ENCODE measurements at places on chromosomes 7 and 10. TPM values are rescaled to one million over a fixed set of nuclear protein-coding genes. Genes with fewer than 3 reads are reported as not detected.

PTER gene
- 14.1 TPM for total RNA-seq

AASS gene
- 0.26 TPM for total RNA-seq

TSC22D4 gene
- total RNA-seq: 129 TPM

HERPUD2 gene
- 30.4 TPM for total RNA-seq

AQP1 gene
- total RNA-seq: 0.23 TPM

ACTL6B gene
- total RNA-seq: not detected

NPFFR1 gene
- total RNA-seq: not detected

IDI2 gene
- not detected for total RNA-seq

NACAD gene
- 0.16 TPM for total RNA-seq

EPO gene
- total RNA-seq: not detected

OR9A2 gene
- total RNA-seq: not detected

CYP17A1 gene
- not detected for total RNA-seq

GRID1 gene
- not detected for total RNA-seq

ELMO1 gene
- 64.0 TPM for total RNA-seq

PLPP4 gene
- total RNA-seq: not detected

CLRN3 gene
- not detected for total RNA-seq

CRTAC1 gene
- not detected for total RNA-seq

GLRX3 gene
- 79.4 TPM for total RNA-seq

OR2A12 gene
- total RNA-seq: not detected

EGFR gene
- not detected for total RNA-seq

LUC7L2 gene
- 126 TPM for total RNA-seq

SLC16A9 gene
- total RNA-seq: 0.10 TPM

ITGA8 gene
- total RNA-seq: not detected

MMP21 gene
- total RNA-seq: not detected

KIAA1217 gene
- total RNA-seq: not detected

FAM25C gene
- total RNA-seq: not detected

GNGT1 gene
- total RNA-seq: not detected

SLC35G1 gene
- total RNA-seq: 2.2 TPM

AMZ1 gene
- total RNA-seq: not detected

CALHM1 gene
- 1.8 TPM for total RNA-seq

AKR1C4 gene
- total RNA-seq: not detected

PITX3 gene
- not detected for total RNA-seq

FAM25A gene
- total RNA-seq: not detected

Measured in activated CD8-positive, alpha-beta T cell treated with anti-CD3 and anti-CD28 coated beads, Interleukin-2, amount 10 ng/mL, durations not matched to agents 7 days and 5 days (primary cell).